Muscle of arm (tissue), 14 donors: ENCODE measurements at places on chromosomes 7 and 10. TPM values are rescaled to one million over a fixed set of nuclear protein-coding genes. Genes with fewer than 3 reads are reported as not detected.

- no peak for DNase-seq
Observed at GRCh38 chr10:62043421-62044021, 142.0 kb downstream of the ARID5B start.

GRCh38 chr7:152000191-152000590 is 25.3 kb upstream of the GALNT11 start:
- DNase-seq: no peak

Gene ST8SIA6
- polyA plus RNA-seq: 1.1 TPM

Gene TBXAS1
- 3.8 TPM for polyA plus RNA-seq

Gene LRRD1
- 0.31 TPM for polyA plus RNA-seq

Gene NME8
- polyA plus RNA-seq: not detected

Gene A1CF
- polyA plus RNA-seq: not detected

Gene ACTL6B
- polyA plus RNA-seq: not detected

Gene GRID2IP
- 0.07 TPM for polyA plus RNA-seq

Gene CALCR
- 14.2 TPM for polyA plus RNA-seq

DNA sequence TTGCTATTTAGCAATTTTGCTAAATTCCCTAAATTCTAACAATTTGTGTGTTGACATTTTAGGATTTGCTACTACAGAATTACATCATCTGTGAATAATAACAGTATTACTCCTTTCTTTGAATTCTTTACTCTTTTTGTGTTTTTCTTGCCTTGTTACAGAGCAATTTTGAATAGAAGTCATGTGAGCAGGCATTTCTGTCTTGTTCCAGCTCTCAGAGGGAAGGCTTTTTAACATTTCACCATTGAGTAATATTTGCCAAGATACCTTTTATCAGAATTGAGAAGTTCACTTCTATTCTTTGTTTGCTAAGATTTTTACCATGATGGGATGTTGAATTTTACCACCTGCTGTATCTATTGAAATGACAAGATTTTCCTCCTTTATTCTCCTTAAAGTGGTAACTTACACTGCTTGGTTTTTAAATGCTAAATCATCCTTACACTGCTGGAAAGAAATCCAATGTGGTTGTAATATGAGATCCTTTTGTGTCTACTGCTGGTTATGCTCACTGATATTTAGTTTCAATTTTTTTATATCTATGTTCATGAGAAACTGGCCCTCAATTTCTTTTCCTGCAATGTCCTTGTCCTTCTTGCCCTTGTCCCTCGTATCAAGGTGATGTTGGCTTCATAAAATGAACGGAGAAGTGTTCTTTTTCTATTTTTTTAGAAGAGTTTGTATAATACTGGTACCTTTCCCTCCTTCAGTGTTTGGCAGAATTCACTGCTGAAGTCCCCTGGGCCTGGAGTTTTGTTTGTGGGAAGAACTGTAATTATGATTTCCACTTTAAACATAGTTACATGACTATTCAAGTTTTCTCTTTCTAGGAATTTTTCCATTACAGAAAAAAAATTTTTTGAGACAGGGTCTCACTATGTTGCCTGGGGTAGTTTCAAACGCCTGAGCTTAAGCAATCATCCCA is 50.3 kb upstream of the ATP6V0A4 start:
- peak; percentile 19 for DNase-seq

Gene KRIT1
- 26.3 TPM for polyA plus RNA-seq

- peak; percentile 73 for DNase-seq
Observed at GRCh38 chr10:3805791-3806461, 20.9 kb upstream of the KLF6 start.

Gene VPS37D
- polyA plus RNA-seq: not detected
